Right atrium auricular region (tissue), 2 donors: ENCODE measurements at places on chromosomes 1 and 21. TPM values are rescaled to one million over a fixed set of nuclear protein-coding genes. Genes with fewer than 3 reads are reported as not detected.

- DNase-seq: no peak
Observed at GRCh38 chr1:193141804-193142203, 20.0 kb downstream of the CDC73 start.

DNA sequence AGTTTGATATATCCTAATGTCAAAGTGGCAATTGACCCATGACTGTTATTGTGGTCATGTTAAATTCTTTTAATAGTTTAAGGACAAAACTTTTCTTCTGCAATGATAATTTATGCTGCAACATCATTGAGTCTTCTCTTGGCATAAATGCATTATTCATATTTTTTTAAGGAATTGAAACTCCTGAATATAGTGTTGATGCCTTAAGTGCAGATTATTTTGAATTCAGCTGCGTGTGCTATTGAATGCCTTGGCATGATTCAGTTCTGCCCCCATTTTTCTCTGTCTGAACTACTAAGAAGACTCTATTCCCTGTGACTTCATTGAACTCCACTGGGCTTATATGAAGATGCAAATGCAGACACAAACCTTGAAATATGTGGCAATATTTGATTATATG is 22.6 kb upstream of the NOS1AP start:
- no peak for DNase-seq

GRCh38 chr1:159933347-159933746 is 8.0 kb upstream of the TAGLN2 start:
- no peak for DNase-seq

DNA sequence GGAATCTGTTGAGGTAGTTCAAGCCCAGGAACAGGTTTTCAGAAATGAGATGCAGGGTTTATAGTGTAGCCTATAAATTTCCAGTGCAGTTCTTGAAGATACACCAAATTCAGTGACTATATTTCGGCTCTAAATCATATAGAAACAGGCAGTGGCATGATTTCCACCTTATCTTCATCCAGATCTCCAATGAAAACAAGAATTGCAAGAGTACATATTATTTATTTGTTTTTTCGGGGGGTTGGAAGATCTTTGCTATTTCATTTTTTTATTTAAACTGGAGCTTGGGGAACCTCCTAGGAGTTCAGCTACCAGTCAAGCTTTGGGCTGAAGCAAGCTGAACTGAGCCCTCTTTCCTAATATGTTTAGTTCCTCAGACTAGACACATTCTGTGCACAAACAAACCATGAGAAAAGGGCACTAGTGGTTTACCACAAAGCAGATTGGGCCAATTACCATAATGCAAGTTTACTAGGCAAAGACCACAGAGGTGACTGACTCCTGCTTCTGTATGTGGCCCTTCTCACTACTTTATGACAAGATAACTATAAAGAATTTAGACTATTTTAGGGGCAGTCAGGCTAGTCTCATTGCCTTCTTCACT is 68.5 kb downstream of the RGS2 start:
- DNase-seq: no peak

- peak; percentile 88 for DNase-seq
Observed at GRCh38 chr1:168121401-168122011, 15.2 kb downstream of the GPR161 start.

DNA sequence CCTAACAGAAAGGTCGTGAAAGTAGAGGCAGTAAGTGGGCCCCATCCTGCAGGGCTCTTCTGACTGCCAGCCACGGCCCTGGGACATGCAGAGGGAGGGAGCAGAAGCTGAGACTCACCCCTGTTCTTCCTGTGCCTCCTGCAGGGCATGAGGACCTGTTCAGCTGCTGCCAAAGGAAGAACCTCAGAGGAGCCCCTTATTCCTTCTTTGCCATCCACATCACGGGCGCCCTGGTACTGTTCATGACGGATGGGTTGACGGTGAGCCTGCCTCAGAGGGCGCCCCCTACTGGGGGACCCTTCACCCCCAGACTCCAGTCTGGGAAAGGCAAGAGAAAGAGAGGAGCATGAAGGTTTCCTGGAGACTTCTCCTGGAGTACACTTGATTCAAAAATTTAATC is 47.1 kb downstream of the ELK4 start:
- DNase-seq: no peak

GRCh38 chr1:196779093-196779492 is 4.5 kb downstream of the CFHR3 start:
- DNase-seq: no peak

- no peak for DNase-seq
Observed at GRCh38 chr1:70427976-70428375, 16.9 kb downstream of the CTH start.

- no peak for DNase-seq
Observed at GRCh38 chr1:54723985-54724384, 8.3 kb downstream of the TTC4 start.

DNA sequence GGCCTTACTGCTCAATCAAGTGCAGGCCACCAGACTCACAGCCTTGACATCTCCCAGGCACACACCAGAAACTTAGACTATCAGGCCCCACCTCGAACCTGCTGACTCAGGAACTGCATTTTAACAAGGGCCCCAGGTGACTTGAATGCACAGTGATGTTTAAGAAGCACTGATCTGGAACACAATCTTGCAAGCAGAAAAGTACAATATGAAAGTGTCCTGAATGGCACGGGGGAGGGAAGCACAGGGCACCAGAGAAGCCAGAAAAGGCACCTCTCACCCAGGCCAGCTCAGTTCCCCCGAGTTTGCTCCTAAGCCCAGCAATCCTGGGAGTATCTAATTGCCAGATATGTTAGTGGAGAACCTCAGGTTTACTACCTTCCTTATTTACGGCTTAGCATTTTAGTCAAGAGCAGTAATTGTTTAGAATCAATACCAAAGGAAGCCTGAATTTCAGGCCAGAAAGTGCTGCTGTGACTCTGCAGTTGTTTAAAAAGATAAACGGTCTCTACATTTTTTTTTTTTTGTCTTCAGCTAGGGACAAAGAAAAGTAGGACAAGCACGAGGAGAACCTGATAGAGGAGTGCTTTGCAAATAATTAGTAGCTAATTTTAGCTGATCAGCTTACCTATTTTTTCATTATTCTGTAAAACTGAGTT is 50.9 kb upstream of the CDC42BPA start:
- DNase-seq: no peak

DNA sequence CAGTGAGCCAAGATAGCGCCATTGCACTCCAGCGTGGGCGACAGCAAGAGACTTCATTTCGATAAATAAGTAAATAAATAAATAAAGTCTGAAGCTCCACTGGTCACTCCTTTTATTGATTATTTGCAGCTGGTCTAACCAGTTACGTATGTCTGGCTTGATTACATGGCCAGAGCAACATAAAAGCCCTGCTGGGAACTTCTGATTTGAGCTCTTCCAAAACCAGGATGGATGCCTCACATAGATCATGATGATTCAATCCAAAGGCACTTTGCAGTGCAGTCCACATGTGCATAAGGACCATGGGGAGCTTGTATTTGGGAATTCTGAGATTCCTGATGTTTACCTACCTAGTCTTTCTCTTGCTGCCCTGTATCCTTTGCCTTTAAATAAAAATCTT is 24.0 kb downstream of the NSUN4 start:
- no peak for DNase-seq

The KIF14 gene
- 0.41 TPM for total RNA-seq

DNA sequence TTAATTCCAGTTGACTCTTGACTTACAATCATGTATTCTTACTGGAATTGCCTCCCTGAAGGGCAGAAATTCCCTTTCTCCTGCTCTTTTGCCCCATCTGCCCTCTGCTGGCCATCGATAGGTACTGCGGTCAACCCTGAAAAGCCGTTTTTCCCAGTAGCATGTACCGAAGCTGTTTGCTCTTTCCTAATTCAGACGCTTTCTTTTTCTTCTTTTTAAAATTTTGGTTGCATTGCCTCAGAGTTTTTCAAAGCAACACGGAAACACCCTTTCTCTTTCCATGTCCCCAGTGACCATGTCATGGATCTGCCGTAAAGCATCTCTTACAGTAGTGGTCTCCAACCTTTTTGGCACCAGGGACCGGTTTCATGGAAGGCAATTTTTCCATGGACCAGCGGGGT is 164.2 kb upstream of the C1orf21 start:
- DNase-seq: no peak

The GPR61 gene
- total RNA-seq: 0.16 TPM

GRCh38 chr21:15098908-15099307 is 34.1 kb upstream of the NRIP1 start:
- no peak for DNase-seq

The LCE1F gene
- not detected for total RNA-seq

DNA sequence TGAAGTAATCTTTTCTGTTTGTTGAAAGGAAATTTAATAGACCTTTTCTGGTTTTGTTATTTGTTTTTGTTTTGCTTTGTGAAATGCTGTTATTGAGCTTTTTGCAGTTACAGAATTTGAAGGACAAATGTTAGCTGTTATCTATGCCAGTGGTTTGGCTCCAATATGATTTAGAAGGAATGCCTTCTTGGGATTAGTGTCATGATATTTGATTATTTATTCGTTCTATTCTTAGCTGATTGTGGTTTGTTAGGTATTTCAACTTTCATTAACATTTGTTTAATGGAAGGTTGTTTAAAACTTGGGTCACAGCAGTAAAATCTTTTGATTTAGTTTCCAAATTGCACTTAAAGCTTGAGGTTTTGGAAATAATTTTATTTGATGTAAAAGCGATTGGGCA is 33.5 kb downstream of the ADGRL2 start:
- DNase-seq: no peak

GRCh38 chr21:42617486-42617885 is 35.9 kb upstream of the PDE9A start:
- DNase-seq: no peak

- DNase-seq: no peak
Observed at GRCh38 chr21:37100316-37100715, 27.3 kb downstream of the TTC3 start.

- DNase-seq: peak; percentile 66
Observed at GRCh38 chr1:219670426-219671149, 57.7 kb upstream of the ZC3H11B start.

The CELA3A gene
- not detected for total RNA-seq

The ATP6V1G3 gene
- total RNA-seq: not detected

- no peak for DNase-seq
Observed at GRCh38 chr1:74964508-74965102, 169.6 kb upstream of the LHX8 start.

- no peak for DNase-seq
Observed at GRCh38 chr1:184576822-184577221, 177.8 kb downstream of the EDEM3 start.

GRCh38 chr1:177190308-177190970 is 19.7 kb downstream of the BRINP2 start:
- DNase-seq: no peak

- DNase-seq: no peak
Observed at GRCh38 chr1:189524501-189524900, 953.2 kb downstream of the BRINP3 start.

DNA sequence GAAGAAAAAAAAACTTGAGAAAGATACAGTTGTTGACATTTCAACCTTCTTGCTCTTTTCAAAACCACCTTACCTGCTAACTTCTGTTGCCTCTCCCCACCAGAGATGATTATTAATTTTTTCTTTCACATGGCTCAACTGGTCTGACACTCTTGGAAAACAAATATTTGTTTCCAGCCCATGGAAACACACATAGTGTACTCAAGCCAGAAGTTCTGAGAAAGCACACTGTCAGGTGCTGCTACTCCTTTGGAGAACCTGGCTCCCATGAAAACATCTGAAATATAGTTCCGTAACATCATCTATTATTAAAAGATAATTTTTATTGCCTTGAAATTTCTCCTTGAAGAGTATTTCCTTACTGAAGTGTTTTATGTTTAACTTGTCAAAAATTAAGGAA is 145.0 kb upstream of the C1orf105 start:
- no peak for DNase-seq

- no peak for DNase-seq
Observed at GRCh38 chr21:45528028-45528705, 14.1 kb downstream of the SLC19A1 start.

The FABP3 gene
- total RNA-seq: 3,527 TPM

DNA sequence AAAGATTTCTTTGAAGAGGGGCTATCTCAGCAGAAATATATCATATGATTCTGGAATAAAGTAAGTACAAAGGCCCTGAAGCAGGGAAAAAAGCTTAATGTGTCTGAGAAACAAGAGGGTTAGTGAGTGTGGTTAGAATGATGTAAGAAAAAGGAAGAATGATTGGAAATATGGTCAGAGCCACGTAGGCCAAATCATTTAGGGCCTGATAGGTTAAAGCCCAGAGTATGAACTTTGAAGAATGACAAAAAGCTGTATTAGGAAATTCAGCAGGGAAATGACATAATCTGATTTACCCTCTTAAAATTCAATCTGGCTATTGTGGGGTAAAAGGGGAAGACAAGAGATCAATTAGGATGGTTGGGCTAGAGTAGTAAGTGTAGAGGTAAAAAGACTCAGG is 69.0 kb upstream of the MUTYH start:
- DNase-seq: no peak

DNA sequence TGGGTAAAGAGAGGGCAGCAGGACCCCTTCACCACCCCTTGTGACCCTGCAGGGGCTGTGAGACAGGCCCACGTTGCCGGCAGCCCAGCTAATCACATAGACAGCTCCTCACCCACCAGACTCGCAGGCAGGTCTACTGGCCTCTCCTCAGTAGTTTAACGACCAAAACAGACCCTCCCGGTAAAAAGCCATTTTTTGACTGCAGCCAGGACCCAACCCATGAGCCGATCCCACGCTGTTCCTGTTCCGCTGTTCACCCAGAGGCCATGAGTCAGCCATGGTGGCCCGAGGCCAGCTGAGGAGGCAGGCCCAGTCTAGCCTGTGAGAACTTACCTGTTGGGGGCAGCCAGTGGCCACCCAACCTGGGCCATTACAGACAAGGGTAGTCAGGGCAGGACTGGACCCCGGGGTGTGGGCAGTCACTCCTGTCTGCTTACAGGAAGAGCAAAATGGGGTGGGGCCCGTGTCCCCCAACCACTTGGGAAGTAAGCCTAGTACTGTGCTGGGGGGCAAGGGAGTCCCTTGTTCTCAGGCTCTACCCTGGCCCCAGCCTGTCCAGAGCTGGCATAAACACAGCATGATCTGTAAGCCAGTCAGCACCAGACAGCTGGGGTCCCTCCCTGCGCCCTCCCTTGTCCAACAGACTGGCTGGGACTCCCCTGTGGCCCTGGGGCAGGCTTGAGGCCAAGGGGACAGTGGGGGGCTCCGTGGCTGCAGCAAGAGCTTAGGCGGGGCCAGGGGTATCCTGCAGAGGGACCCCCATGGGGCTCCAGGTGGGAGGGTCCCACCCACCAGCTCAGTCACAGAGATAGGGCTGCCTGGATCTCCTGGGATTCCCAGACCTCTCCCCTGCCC is 61.9 kb downstream of the WNT9A start:
- DNase-seq: peak; percentile 85

- no peak for DNase-seq
Observed at GRCh38 chr1:90505806-90506205, 211.3 kb downstream of the BARHL2 start.

GRCh38 chr1:182235604-182235951 is 156.0 kb downstream of the GLUL start:
- DNase-seq: no peak

DNA sequence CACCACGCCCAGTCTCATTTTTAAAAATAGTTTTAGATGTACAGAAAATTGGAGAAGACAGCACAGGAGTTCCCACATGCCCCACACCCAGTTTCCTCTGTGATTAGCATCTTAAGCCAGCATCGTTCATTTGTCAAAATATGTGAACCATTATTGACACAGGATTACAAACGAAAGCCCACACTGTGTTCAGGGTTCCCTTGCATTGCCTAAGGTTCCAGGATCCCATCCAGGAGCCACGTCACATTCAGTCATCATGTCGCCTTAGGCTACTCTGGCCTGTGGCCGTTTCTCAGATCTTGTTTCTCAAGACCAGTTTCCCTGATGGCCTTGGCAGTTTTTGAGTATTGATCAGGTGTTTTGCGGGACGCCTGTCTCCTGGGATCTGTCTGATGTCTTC is 34.7 kb upstream of the TNFRSF1B start:
- DNase-seq: peak; percentile 85

- DNase-seq: no peak
Observed at GRCh38 chr1:221308534-221309511, 429.6 kb downstream of the HLX start.
